HFFc6 (cell line): ENCODE measurements at places on chromosomes 5 and 9.

DNA sequence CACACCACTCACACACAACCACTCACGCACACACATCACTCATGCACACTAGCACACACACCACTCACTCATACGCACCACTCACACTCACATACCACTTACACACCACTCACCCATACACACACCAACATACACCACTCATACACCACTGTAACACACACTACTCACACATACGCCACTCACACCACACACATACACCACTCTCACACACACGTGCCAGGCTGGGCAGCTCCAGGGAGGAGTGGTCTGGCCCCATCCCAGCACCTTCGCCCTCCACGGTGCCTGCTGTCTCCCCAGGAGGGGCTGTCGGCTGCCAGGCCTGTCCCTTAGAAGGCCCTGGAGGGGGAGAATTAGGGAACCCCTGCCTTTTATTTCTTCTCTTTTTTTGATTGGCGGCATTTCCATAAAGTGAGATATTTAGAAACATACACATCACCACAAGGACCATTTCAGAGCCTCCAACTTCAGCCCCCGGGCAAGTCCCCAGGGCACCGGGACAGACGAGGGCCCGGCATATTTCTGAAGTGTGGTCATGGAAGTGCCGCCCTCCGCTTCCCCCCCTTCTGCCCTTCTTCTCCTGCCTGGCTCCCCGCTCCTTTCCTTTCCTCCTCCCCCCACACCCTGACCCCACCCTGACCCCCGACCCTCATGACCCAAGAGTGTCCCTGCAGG lies 6.3 kb upstream of the ASB6 start:
- H3K4me1 ChIP-seq = peaks cover 6% of the 10 kb centered on the region
- DNase-seq = no peak
- no peak overlapping the region for H3K4me3 ChIP-seq
- H3K27me3 ChIP-seq = no peaks in the 10 kb centered on the region
- no peak overlapping the region for H3K27ac ChIP-seq
- peaks cover 4% of the 10 kb centered on the region; the same call in 1 of the 2 replicates for H3K36me3 ChIP-seq

- no peak overlapping the region for H3K27ac ChIP-seq
- H3K27me3 ChIP-seq = no peaks in the 10 kb centered on the region; the same call in 1 of the 2 replicates
- peaks cover 4% of the 10 kb centered on the region; the same call in 1 of the 2 replicates for H3K36me3 ChIP-seq
- no peak for DNase-seq
- no peaks in the 10 kb centered on the region for H3K4me1 ChIP-seq
Observed at GRCh38 chr5:24855485-24855884, 210.7 kb upstream of the CDH10 start.

DNA sequence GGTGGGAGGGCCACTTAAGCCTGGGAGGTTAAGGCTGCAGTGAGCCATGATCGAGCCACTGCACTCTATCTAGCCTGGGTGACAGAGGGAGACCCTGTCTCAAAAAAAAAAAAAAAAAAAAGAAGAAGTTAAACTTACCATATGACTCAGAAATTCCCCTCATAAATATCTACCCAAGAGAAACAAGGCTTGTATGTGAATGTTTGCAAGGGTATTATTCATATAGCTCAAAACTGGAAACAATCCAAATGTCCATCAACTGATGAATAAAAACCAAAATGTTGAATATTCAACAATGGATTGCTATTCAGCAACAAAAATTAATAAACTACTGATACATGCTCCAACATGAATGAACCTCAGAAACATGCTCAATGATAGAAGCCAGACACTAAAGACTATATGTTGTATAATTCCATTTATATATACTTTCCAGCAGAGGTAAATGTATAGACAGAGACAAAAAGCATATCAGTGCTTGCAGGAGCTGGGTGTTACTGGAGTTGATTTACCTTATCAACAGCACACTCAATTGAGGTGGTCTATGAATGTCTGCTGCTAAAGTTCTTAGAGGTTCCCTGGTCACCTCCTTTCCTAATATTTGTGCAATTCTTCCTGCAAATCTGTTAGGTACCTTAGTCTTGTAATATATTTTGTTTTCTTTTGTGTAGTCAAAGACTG lies 5.3 kb upstream of the SREK1 start:
- H3K27ac ChIP-seq = no peak overlapping the region
- H3K4me3 ChIP-seq = no peak overlapping the region
- no peak for DNase-seq
- H3K4me1 ChIP-seq = peaks cover 5% of the 10 kb centered on the region
- H3K36me3 ChIP-seq = no peaks in the 10 kb centered on the region

DNA sequence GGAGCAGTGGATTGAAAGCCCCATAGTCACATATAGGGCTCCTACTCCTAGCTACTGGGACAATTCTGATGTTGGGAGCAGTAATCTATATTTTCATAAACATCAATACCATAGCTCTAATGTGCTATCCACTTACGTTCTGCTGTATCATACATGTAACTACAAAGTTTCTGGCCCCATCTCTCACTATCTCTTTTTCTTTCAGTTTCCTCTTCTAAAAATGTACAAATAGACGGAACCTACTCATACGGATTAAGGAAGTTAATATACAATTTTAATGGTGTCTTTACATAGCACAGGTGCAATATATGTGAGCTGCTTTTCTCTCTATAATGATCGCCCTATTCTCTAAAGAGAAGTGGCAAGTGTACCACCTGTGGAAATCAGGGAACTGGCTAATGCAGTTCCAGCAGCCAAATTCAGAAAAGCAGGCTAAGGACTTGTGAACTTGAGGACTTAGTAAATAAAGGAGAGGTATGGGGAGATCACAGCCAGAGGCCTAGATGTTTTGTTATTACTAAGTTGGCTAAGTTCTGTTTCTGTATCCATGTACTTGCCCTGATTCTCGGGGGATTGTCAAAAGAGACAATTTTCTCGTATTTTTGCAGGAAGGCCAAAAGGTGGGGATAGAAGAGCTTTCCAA lies 1021.9 kb downstream of the CDH12 start:
- H3K4me3 ChIP-seq = no peak overlapping the region
- H3K27ac ChIP-seq = no peak overlapping the region
- peaks cover 1% of the 10 kb centered on the region; the same call in 1 of the 2 replicates for H3K27me3 ChIP-seq
- no peaks in the 10 kb centered on the region for H3K36me3 ChIP-seq
- no peak for DNase-seq
- H3K4me1 ChIP-seq = no peaks in the 10 kb centered on the region

DNA sequence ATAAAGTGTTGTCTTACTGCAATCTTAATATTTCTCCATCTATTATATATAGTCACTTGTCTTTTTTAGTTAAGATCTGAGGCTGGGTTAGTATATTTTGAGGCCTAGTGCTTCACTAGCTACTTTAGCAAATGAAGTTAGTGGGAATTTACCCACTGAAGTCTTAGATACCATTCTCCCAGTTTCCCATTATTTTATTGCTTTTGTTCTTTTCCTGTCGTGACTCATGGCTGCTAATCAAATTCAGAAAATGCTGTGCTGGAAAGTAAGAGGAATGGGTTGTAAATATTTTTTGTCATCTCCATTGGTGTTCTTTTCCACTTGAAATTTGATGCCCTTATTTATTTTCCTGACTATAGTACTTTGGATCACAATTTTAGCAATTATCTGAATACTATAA lies 14.2 kb downstream of the TCERG1 start:
- H3K27ac ChIP-seq = peak overlapping the region; percentile 79
- peak; percentile 42 for DNase-seq
- no peaks in the 10 kb centered on the region; the same call in 1 of the 2 replicates for H3K27me3 ChIP-seq
- peaks cover 48% of the 10 kb centered on the region for H3K4me1 ChIP-seq
